ENCODE measurements at places on chromosomes 1 and 21.

GRCh38 chr21:16046656-16047330 lies 317.0 kb downstream of the USP25 start:
- ATAC-seq, result no peak

DNA sequence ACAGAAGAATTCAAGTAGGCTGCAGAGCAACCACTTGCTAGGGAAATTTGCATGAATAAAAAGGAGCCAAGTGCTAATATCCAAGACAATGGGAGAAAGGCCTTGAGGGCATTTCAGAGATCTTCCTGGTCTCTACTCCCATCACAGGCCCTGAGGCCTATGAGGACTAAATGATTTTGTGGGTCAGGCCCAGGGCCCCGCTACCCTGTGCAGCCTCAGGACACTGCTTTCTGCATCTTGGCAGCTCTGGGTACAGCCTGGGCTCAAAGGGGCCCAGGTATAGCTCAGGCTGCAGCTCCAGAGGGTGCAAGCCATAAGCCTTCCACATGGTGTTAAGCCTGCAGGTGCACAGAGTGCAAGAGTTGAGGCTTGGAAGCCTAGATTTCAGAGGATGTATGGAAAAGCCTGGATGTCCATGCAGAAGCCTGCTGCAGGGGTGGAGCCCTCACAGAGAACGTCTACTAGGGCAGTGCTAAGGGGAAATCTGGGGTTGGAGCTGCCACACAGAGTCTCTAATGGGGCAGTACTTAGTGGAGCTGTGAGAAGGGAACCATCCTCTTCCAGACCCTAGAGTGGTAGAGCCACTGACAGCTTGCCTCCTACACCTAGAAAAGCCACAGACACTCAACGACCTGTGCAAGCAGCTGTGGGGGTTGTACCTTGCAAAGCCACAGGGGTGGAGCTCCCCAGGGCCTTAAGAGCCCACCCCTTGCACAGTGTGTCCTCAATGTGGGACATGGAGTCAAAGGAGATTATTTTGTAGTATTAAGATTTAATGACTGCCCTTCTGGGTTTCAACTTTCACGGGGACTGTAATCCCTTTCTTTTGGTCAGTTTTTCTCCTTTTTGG lies 13.7 kb upstream of the ACTRT2 start:
- ATAC-seq, result no peak

DNA sequence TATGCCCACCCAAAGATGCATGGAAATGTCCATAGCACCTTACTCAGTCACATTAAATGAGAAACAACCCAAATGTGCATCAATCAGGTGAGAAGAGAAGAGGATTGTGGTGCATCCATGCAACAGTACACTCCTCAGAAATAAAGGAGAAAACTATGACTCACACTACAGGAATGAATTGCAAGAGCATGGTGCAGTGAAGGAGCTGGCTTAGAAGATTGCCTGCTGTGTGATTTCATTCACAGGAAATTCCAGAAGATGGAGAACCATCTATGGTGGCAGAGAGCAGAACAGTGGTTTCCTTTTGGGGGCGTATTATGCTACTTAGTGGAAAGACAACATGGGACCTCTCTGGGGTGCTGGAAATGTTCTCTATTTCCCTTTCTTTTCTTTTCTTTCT lies 278.6 kb upstream of the AJAP1 start:
- no peak for ATAC-seq

GRCh38 chr1:179794669-179795068 lies 51.6 kb downstream of the FAM163A start:
- no peak for ATAC-seq

DNA sequence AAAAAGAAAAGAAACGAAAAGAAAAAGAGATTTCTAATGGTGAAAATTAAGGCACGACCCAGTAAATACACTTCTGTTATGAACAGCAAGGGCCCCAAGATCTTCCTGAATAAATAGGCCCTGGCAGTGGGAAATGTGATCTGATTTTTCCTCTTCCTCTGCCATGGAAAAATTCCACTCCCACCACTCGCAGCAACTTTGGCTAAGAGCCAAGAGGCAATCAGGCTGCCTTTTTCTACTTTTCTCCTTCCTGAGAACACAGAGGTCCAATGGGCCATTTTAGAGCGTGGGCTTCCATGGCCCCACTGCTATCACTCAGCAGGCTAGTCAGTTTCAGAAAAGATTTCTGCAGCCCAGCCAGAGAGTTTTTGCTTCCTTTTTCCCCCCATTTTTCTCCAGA lies 33.7 kb upstream of the AK4 start:
- no peak for ATAC-seq

DNA sequence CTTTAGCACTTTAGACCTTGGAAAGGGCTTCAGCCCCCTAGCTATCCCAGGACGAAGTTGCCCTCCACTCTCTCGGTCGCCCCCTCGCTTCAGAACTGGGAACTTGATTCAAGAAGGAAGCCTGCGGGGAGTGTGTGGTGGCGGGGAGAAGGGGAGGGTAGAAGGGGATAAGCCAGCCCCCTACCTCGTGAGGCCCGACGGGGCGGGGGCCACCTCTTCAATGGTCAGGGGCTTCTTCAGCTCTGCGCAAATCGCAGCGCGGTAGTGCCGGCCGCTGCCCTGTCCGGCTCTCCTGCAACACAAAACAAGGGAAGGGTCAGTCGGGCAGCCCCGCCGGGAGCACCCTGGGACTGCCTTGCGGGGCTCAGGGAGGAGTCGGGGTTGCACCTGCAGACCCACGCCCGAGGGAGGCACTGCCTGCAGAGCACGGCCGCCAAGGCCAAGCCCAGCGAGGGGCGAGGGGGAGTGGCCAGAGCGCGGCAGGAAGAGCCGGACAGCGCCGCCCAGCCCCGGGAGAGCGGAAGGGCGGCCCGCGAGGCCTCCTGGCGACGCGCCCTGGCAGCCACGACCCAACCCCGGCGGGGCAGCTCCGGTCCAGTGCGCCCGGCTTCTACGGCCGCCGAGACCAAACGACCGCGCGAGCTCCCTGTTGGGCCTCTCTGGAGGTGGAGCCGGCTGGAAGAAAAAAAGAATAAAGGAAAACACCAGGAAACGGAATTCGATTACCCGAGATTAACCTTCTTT lies 56.2 kb upstream of the RASAL2 start:
- ATAC-seq, result peak; percentile 92

DNA sequence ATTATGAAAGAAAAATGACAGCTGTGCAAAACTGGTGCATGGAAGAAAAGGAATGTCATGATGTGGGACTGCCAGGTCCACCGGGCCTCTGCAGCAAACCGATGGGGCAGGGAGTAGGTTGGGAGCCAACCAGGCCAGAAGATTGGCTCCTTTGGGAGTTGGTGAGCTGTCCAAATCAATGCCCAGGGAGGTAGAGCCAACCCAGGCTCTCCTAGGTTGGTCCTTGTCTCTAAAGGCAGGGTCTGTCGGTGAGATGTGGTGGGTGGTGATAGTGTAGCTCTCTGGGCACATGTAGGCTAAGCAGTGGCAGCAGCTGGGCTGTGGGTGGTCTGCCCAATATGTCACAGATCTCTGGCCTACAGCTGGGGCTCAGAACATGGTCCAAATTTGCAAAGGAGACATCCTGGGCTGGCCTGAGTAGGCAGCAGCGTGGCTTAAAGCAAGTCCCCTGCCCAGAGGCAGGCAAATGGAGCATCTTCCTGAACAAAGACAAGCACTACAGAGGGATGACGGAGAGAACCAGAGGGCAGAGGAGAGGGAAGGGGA lies 61.2 kb upstream of the PRDX6 start:
- no peak for ATAC-seq

- ATAC-seq, result no peak
Observed at GRCh38 chr1:213474054-213474453, 423.0 kb downstream of the RPS6KC1 start.

DNA sequence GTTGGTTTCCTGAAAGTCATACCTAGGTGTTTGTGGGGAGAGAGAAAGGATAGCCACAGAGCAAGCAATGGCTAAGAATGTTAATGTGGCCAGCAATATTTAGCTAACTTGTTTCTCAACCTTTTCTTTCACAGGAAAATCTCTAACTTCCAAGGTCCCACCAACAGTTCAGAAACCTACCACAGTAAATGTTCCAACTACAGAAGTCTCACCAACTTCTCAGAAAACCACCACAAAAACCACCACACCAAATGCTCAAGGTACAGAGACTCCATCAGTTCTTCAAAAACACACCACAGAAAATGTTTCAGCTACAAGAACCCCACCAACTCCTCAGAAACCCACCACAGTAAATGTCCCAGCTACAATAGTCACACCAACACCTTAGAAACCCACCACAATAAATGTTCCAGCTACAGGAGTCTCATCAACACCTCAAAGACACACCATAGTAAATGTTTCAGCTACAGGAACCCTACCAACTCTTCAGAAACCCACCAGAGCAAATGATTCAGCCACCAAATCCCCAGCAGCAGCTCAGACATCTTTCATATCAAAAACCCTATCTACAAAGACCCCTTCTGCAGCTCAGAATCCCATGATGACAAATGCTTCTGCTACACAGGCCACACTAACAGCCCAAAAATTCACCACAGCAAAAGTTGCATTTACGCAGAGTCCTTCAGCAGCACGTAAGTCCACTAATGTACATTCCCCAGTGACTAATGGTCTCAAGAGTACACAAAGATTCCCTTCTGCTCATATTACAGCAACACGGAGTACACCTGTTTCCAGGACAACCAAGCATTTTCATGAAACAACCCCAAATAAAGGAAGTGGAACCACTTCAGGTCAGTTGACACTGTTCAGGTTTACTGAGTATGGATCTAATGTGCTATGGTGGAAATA lies 15.3 kb downstream of the CD55 start:
- ATAC-seq, result peak; percentile 48

DNA sequence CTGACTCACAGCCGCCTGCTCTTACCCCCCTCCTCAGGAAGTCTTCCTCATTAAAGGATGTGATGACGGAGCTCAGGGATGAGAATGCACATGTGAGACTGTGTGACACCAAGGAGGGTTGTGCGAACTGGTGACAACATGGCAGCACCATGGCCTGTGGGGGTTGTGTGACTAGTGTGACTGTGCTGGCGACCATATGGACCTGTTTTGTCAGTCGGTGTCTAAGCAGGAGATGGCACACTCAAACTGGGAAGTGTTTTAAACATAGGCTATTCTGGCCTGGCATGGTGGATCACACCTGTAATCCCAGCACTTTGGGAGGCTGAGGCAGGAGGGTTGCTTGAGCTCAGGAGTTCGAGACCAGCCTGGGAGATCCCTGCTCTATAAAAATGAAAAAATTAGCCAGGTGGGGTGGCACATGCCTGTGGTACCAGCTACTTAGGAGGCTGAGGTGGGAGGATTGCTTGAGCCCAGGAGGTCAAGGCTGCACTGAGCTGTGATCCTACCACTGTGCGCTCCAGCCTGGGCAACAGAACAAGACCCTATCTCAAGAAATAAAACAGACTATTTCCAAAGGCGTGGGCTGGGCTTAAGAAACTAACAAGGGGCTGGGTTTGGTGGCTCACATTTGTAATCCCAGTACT lies 7.4 kb downstream of the TRNP1 start:
- ATAC-seq, result no peak

- no peak for ATAC-seq
Observed at GRCh38 chr1:81797701-81798100, 3.0 kb upstream of the ADGRL2 start.

- no peak for ATAC-seq
Observed at GRCh38 chr1:42981871-42982270, 23.2 kb upstream of the SLC2A1 start.

GRCh38 chr1:89363638-89364536 lies at the start of gene GBP6:
GBP6 (plus strand) TSS chr1:89364059; CDS start chr1:89368552, 4,493 bp downstream.
- peak; percentile 96 for ATAC-seq

- peak; percentile 94 for ATAC-seq
Observed at GRCh38 chr1:94541246-94542087, at the start of gene F3. F3 (minus strand) TSS chr1:94541759; CDS start chr1:94541636, 123 bp downstream.

DNA sequence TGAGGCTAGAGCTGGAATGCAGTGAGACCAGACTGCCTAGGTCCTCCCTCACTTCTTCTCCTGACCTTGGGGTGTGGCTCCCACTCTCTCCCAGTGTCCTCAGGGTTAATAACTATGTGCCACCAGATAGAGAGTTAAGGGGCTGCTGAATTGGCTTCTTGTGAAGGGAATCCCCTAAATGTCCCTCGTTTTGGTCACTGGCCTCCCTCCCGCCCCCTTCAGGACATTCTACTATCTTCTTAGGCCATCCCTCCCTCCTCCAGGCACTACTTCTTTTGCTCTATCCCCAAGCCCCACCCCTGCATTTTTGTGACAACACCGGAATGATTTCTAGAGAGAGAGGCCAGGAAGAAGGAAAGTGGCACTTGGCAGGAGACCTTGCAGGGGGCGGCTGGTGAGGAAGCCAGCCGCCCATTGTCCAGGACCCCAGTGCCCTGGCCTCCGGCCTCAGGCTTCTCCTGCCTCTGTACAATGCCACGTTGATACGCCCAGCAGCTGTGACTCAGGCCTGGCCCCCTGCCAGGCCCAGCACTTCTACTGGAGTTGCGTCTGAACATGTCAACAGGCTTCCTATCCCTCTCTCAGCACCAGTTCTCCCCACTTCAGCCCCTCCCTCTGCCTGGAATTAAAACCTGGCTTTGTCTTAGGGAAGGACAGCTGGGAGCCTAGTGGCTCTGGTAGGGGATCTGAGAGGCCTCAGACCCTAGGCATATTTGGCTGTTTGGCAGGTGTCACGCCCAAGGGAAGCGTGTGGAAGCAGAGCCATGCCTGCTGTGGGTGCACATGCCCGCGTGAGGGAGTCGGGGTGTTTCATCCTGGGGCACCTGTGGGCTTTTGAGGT lies 9.1 kb downstream of the LMNA start:
- peak; percentile 73 for ATAC-seq

DNA sequence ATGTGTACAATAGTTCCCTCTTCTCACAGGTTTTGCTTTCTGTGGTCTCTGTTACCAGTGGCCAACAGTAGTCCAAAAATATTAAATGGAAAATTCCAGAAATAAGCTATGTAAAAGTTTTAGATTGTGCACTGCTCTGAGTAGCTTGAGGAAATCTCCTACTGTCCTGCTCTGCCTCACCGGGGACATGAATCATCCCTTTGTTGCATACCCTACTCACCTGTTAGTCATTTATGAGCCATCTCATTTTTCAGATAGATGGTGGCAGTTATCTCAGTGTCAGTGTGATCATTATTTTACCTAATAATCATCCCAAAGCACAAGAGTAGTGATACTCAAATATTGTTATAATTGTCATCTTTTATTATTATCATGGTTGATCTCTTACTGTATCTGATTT lies 688.1 kb downstream of the PLA2G4A start:
- no peak for ATAC-seq

DNA sequence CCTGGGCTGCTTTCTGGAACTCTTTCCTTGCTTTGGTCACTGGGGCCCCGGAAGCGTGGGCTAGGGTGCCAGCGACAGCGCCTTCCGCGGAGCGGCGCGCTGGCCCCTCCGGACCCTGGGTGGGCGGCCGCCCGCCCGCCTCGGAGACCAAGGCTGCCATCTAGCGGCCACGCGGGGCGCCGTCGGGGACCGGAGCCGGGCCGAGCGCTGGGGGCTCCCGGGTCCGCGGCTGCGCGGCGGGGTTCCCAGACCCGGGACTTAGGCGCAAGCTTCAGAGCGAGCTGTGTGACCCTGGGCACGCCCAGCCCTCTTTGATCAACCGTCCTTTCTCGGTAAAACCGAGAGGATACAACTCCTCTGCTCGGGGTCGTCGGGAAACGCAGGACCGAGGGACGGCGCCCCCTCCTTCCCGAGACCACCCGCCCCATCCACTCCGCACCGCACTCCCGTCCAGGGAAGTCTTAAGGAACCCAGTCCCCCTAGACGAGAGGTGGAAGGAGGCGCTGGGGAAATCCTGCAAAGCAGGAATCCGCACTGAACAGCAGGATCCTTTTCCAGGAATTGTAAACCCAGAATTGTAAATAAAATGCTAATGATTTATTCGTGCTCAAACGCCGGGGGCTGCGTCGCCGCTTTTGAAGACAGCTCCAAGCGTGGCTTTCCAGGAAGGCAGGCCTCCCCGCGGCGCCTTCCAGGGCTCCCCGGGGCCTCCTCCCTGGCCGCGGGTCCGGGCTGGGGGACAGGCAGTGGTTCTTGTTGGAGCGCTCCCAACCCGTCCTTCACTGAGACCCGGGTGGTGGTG lies 41.2 kb downstream of the RRAGC start:
- ATAC-seq, result peak; percentile 53

GRCh38 chr1:226985239-226985838 lies 45.2 kb downstream of the COQ8A start:
- ATAC-seq, result no peak
